ENCODE measurements at places on chromosomes 3 and 15. TPM values are rescaled to one million over a fixed set of nuclear protein-coding genes. Genes with fewer than 3 reads are reported as not detected.
A peak's percentile ranks its signal among the peaks of the same experiment; 100 is the strongest.

The ZIC1 gene
- total RNA-seq, result not detected

The CASR gene
- 0.05 TPM for total RNA-seq

The ABI3BP gene
- not detected for total RNA-seq

The TM6SF1 gene
- total RNA-seq, result 1.3 TPM

GRCh38 chr3:98807561-98807960 is 44.4 kb downstream of the ST3GAL6 start:
- no peak for DNase-seq

- DNase-seq, result peak; percentile 40
These were observed 7.8 kb upstream of the NUP210 start for GRCh38 chr3:13427662-13428603.

GRCh38 chr3:168847291-168847883 is 751.7 kb upstream of the GOLIM4 start:
- peak; percentile 11 for DNase-seq

GRCh38 chr3:159008401-159008800 is 206.5 kb downstream of the MFSD1 start:
- DNase-seq, result no peak

GRCh38 chr3:63613561-63613960 is 38.9 kb upstream of the SNTN start:
- no peak for DNase-seq

DNA sequence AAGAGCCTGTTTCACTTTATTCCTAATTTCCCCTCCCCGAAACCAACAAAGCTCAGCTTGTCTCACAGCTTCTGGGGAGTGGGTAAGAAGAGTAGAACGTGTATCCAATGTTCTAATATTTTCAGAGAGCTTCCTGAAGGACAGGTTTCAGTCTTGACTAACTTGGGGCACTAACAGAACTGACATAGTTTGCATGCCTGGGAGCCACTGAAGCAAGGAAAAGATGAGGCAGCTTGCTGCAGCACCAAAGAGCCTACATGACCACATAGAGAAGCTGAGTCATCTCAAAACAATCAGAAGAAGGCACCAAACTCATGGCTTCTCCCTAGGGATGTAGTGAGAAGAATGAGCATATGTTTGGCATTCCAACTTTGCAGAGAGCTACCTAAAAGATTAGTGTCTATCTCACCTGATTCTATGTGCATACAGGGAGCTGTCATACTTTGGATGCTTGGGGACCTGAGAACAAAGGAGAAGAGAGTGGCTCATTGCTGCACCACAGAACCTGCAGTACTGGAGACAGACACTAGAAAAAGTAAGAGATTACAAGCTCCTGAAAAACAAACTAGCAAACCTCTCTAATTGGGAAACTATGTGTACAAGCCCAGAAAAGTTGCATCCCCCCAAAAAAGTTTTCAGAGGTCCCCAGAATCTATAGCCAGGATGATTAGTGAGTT is 86.9 kb downstream of the DCLK3 start:
- DNase-seq, result no peak
